T-helper 17 cell (primary cell): ENCODE measurements at places on chromosomes 13 and 19.

DNA sequence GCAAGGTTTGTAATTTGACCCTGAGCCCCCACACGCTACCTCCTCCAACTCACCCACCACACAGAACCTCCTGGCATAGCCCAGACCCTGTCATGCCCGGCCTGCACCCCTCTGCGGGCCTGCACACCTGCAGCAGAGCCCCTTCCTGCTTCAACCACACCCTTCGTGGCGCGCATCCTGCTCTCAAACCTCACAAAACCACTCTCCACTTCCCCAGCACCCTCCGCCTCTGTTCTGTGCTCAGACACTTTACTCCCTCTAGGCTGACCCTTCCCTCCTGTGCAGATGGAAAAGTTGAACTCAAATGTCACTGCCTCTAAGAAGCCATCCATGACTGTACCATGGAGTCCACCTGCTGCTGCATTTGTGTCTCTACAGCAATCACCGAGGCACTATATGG lies 28.5 kb downstream of the FAAP24 start:
- DNase-seq: no peak

DNA sequence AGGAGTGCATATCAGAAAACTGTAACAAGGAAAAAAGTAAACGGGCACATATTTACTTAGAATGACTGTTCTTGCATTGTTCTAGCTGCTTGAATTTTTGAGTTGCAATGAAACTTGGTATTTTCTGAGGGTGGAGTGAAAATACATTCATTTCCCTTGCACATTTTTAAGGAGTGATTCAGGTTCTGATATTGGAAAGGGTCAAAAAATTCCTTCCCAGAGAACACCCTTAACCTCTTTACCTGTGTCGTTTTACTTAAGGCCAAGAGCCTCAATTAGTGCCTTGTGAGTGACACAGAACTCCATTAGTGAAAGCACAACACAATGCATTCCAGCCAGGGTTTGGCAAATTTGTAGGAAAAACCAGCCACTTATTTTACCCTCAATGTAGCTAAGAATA lies 2.3 kb downstream of the ITGBL1 start:
- no peak for DNase-seq

DNA sequence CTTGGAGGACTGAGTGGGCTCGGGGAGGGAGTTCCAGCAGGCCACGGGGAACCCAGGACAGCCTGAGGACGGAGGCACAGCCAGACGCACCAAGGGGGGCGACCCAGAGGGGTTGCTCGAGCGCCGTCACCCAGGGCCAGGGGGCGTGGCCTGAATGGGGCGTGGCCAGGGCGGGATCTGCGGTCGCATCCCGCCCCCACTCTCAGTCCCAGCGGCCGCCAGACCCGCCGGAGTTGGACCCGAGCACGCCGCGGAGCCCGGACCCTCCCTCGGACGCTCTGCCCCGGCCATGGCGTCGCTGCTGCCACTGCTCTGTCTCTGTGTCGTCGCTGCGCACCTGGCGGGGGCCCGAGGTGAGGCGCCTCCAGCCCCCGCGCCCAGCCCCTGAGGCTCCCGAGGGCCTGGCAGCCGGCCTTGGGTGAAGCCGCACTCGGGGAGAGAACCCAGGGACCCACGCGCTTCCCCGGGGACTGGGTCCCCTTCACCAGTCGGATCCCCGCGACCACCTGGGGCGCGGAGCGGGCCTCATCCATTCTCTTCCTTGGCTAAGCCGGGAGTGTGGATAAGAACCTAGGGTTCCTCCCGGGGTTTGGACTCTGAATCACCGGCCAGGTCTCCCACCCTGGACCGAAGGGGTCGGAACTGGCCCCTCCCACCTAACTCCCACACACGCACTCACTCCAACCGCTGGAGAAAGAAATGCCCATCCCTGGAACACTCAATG lies at the start of gene CILP2:
CILP2 (plus strand) TSS at position 205 of the 724 bp plus-strand sequence; CDS start at position 290, 85 bp downstream.
- DNase-seq: peak; percentile 36

- no peak for DNase-seq
These were observed 33.8 kb upstream of the MATK start for GRCh38 chr19:3819989-3820388.

DNA sequence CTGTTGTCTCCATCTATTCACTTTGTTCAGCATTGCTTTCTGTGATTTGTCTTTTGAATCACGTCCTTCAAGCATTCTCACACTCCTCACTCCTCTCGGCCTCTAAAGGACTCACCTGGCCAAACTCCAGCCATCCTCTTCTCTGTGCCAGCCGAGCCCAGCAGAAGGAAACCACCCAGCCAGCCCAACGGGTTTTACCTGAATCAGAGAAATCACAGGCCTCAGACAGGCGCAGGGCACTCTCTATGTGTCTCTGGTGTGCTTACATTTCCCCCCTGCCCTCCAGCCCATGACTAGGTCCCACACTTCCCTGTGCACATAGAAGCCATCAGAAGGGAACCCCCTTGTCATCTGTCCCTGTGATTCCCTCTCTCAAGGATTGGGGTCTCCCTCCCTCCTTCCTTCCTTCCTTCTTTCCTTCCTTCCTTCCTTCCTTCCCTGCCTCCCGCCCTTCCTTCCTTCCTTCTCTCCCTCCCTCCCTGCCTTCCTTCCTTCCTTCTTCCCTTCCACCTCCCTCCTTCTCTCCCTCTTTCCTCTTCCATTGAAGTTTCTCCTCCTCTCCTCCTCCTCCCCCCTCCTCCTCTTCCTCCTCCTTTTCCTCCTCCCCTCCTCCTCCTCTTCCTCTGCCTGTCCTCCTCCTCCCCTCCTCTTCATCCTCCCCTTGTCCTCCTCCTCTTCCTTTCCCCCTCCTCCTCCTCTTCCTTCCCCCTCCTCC lies 8.8 kb upstream of the ZNF541 start:
- no peak for DNase-seq

GRCh38 chr19:35522745-35523327 lies 5.3 kb downstream of the SBSN start:
- no peak for DNase-seq

- DNase-seq: peak; percentile 69
These were observed 9.6 kb downstream of the GIPR start for GRCh38 chr19:45677351-45678230.

DNA sequence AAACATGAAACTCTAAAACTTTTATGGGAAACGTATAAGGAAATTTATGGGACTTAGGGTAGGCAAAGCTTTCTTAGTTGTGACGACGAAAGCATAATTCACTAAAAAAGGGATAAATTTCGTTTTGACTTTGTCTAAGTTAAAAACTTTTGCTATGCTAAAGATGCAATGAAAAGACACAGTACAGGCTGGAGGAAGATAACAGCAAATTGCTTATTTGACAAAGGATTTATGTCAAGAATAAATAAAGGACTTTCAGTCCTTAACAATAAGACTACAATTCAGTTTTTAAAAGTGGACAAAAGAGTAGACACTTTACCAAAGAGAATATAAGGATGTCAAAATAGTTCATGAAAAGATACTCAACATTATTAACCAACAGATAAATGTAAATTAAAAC lies 150.2 kb downstream of the NBEA start:
- no peak for DNase-seq

- no peak for DNase-seq
These were observed 138.1 kb downstream of the LACC1 start for GRCh38 chr13:44017756-44018309.

DNA sequence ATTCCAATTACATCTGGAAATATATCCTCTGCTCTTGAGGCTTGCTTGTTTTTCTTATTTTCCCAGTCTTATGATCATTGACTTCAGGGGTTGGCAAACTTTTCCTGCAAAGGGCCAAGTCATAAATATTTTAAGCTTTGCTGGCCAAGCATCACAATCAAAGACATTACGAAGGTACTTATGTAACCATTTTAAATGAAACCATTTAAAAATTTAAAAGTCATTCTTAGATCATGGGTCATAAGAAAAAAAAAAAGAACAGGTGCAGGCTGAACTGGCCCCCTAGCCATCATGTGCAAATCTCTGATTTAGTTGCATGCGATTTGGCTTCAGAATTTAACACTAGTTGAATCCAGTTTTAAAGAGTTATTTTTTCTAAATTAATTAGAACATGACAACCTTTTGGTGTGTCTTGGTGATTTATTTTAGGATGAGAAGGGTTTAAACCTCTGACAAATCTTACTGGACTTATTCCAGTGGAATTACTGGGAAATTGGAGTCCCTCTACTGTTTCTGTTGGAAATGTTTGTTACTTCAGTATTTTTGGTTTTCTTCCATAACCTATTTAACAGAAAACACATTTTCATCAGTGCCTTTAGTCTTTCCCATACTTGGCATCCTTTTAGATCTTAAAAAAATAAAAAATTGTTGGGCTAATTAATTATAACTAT lies 148.1 kb downstream of the NHLRC3 start:
- DNase-seq: no peak

GRCh38 chr19:4505570-4506448 lies 12.5 kb downstream of the PLIN4 start:
- DNase-seq: no peak

DNA sequence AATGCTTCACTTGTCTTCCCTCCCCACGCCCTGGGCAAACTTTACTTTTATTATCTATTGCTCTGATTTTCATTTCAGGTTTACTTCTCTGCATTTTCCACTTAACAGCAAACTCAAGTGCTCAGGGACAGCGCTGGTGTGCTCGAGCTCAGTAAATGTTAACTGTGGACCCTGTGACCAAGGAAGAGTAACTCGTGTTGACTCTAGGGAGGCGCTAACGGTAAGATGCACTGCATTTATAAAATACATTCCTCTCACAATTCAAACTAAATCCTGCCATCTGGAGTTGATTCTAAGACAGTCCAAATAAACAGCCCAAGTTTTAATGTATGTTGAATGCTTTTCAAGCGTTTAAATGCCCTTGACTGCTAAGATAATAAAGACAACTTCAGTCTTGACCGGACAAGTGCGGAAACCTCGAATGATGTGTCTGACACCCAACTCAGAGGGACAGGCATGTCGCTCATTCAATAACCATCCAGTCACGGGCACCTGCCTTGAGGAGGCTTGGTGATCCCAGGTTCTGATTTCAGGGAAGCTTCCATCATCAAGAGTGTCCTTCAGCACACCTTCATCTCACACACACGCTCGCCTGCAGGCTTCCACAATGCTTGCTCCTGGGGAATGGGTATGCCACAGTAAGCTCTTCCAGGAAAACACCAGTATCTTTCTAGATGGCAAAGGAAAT lies 93.2 kb downstream of the STK24 start:
- DNase-seq: no peak

- no peak for DNase-seq
These were observed 30.1 kb upstream of the METTL21C start for GRCh38 chr13:102724923-102725322.

DNA sequence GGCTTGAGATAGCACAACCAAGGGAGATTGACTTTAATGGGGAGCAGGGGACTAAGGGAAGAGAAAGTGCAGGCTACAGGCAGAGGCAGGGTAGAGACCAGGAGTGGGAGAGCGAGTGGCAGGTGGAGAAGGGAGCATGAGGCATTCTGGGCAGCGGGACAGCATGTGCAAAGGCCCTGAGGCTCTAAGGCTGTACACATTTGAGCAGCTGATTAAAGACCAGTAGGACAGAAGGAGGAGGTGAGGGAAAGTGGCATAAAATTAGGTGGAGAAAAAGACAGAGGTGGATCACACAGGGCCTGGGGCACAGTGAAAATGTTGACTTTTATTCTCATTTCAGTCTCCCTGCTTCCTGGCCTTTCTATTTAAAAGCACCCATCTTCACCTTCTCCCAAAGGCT lies 74.4 kb downstream of the ALOX5AP start:
- DNase-seq: no peak
